Posterior vena cava (tissue), 2 donors: ENCODE measurements at places on chromosomes 1 and 21. TPM values are rescaled to one million over a fixed set of nuclear protein-coding genes. Genes with fewer than 3 reads are reported as not detected.

SH2D5 gene
- total RNA-seq = 2.1 TPM

CFAP141 gene
- total RNA-seq = not detected

PTPN7 gene
- total RNA-seq = 2.2 TPM

MRPS6 gene
- total RNA-seq = 45.8 TPM

DNA sequence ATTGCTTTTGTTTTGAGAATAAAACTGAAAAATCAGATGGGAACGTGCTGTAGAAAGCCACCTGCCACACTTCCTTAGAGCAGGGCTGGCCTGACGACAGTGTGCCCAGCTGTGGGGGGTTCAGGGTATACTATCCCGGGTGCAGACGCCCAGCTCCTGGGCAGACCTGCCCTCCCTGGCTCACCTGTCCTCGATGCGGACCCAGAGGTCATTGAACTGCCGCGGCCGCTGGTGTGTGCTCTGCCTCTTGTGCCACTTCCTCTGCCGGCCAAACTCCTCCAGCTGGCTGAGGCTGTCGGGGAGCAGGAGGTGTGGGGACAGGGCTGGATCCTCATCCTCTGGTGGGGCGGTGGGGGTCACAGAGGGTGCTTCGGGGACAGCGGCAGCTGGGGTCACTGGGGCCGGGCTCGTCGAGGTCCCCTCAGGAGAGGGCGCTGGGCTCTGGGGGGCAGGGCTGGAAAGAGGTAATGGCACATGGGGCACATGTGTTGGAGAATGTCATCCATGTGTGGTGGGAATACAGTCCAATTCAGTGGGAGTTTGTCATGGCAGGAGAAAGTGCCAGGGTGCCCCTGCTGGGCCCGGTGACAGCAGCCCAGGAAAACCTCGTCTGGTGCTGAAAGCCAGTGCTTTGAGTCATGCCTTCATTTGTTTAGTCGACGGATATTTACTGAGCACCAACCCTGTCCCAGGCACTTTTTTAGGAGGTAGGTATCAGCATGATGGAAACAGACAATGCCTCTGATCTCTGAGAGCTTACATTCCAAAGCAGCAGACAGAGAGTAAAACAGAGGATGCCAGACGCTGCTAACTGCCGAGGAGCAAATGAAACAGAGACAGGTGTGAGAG, 222.0 kb downstream of the TRABD2B start:
- no peak for DNase-seq

- DNase-seq = no peak
Measured at GRCh38 chr1:176187001-176187400, 20.1 kb downstream of the COP1 start.

DNA sequence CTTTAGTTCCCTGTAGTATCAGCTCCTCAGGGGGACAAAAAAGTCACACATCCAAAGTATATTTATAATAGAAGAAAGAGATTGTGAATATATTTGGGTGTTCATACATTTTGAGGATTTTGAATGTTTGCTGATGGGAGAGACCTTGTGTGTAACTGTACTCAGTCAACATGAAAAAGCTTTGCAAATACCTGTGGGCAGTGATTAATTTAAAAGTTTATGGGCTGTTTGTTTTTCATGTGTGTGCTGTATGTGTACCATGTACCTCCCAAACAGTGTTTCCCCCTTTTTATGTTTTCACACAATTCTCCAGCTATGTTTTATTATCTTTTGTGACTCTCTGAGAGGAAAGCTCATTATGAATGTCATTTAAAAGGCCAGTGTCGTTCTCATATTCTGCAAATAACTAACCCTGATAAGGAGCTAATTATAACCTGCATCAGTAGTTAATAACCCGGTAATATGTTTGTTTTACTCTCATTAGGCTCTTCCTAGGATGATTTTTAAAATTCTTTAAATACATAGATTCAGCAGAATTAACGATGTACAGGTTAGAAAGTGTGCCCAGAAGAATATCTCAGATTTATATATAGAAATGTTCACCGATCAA, 271.5 kb downstream of the NFIA start:
- DNase-seq = no peak

DNA sequence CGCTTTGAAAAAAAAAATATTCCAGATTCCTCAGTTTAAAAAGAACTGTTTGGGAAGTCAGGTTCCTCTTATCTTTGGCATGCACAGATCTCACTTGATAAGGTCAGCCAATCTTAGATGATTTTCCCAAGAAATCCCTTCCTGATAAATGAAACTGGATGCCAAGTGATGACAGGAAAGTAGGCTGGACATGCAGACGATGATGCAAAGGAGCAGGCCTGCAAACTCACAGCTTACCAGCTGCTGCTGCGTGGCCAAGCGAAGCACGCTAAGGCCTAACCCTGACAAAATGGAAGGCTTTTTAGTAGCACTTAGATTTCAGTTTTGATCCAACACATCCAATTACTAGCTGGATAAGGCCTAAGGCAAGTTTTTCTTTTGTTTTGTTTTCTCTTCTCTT, 10.1 kb downstream of the TADA1 start:
- no peak for DNase-seq

GRCh38 chr1:67061266-67061665, 7.3 kb upstream of the SLC35D1 start:
- no peak for DNase-seq

DNA sequence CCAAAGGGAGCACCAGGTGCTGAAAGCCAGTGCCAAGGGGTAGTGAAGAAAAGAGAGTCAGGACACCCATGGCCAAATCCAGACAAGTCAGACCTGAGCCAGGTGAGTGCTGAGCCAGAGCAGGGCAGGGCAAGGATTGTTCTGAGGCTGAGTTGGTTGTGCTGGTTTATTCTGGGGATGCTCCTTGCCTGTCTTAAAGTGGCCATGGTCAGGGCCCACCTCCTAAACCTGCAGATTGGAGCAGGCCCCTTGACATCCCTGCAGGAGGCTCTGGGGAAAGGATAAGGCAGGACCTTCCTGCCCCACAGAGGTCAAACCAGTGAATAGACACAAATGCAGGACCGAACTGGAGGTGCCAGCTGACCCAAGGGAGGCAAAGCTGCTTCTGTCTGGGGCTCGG, 138.4 kb downstream of the HIVEP3 start:
- DNase-seq = no peak

DNA sequence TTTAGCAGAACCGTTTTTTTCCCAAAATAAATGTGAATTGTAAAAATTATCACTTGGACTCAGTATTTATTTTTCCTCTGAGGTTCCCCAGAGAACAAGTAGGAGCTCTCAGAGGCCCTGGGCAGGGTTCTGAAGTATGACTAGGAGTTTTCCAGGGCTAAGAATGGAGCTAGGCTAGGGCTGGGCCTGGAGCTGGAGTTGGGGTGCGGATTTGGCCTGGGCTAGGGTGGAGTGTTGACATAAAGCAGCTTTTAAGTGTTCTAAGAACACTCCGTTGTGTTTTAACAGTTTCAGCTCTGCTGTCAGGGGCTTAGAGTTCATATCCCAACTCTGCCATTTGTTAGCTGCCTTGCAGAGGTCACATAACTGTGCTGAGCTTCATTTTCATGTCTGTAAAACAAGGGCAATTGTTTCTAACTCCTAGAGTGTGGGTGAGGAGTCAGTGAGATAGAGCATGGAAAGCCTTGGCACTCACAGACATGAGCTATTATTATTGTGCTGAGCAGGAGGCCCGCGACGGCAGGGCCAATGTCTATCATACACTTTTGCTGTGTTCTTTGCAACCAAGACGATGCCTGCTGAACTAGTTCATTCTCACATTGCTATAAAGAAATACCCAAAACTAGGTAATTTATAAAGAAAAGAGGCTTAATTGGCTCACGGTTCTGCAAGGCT, 51.1 kb downstream of the LACTBL1 start:
- DNase-seq = peak; percentile 58

GRCh38 chr1:115076384-115076915, 12.9 kb downstream of the TSPAN2 start:
- no peak for DNase-seq

GRCh38 chr1:35773711-35774110, 3.9 kb upstream of the CLSPN start:
- DNase-seq = no peak
